HEK293T (cell line): ENCODE measurements at places on chromosomes 6 and 20.
A peak's percentile ranks its signal among the peaks of the same experiment; 100 is the strongest.

DNA sequence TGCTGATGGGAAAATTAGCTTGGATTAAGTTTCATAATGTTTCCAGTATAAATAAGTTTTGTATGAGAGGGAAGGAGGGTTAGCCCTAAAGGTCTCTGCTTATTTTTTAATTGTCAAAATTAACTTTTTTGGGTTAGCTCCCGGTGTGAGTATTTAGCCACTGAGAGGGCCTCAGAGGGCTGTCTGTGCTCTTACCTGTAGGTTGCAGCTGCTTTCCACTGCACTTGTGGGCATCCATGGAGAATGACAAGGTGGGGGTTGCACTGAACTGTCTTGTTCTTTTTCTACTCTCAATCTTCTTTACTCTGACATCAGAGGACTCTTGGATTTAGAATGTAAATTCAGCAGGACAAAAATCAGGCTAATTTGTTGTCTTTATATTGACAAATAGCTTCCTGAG is 81.4 kb downstream of the CD164 start:
- DNase-seq: no peak

- DNase-seq: no peak
Measured at GRCh38 chr20:37352608-37352980, 6.7 kb downstream of the SRC start.

- no peak for DNase-seq
Measured at GRCh38 chr20:11332381-11332780, 585.3 kb upstream of the BTBD3 start.

DNA sequence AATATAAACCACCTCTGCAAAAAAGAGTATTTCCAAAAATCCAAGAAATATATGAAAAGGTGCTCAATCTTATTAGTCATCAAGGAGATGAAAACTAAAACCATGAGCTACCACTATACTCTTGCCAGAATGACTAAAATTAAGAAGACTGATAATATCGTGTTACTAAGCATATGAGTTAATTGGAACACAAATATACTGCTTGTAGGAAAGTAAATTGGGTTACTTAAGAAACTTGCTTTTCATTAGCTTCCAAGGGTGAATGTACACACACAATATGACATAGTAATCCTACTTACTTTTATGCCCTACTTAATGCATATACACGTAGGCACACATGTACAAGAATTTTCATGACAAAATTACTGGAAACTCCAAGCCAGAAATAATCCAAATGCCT is 3.4 kb downstream of the THEMIS start:
- DNase-seq: no peak

- DNase-seq: no peak
Measured at GRCh38 chr6:157300436-157300835, 22.9 kb downstream of the TMEM242 start.

- no peak for DNase-seq
Measured at GRCh38 chr6:108689272-108690161, 128.8 kb downstream of the FOXO3 start.

GRCh38 chr6:148269386-148269785 is 73.3 kb upstream of the SASH1 start:
- DNase-seq: no peak

DNA sequence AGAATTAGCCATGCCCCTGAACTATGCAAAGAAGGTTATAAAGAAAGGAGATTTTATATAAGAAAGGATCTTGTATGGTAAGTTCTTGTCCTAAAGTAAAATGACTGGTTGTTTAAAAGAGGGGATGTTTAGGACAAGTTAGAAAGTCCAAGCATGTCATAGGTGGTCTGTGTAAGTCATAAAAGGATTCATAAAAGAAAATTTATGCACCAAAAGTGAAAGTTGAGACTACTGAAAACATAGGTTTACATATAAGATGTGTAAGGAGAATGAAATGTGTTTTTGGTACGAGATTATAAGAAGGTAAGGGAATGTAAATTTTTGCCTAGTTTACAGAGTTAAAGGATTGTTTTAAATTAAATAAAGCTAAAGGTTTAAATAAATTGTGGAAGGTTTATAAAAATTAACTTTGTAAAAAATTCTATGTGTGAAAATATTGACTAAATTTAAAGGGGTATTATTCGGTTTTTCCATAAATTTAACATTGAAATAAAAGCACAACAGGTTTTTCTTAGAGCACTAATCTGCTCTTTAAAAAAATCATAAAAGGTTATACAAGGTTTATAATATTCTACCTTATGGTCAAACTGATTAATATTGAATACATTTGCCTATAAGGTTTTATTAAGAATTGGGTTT is 93.6 kb upstream of the UST start:
- no peak for DNase-seq

DNA sequence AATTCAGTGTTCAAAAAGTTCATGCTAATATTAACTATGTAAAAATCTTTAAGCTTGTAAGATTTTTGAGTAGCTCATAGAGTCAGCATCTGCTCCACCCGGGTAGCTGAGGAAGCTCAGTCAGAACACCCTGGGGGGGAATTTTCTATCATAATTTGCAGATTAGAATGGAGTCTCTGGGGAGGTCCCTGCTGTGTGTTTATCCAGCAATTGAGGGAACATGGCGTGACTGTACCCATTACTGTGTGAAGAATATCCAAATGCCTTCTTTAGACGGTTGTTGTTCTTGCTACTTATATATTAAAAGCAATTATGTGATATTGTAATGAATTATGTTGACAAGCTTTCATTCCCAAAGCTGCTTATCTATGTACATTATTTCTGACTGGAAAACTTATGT is 64.8 kb downstream of the AIG1 start:
- peak; percentile 38 for DNase-seq

DNA sequence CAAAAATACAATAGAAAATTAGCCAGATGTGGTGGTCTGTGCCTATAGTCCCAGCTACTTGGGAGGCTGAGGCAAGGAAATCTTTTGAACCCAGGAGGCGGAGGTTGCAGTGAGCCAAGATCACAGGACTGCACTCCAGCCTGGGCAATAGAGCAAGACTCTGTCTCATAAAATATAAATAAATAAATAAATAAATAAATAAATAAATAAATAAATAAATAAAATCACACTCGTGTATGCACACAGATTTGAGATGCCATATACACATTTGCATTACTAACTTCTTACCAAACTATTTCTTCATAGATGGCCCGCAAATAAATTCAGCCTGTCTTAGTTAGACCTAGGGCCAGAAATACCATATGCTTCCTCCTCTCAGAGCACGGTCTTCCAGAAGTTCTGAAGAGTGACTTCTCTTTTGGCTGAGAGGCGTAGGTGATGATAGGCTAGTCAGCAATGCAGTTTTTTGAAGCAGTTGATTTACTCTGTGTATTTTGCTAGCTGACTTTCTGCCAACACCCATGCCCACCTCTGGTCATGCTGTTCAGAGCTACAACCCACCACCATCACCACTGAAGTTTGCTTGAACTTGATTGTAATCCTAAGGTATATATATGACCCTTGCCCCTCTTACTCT is 150.1 kb downstream of the SASH1 start:
- no peak for DNase-seq

- no peak for DNase-seq
Measured at GRCh38 chr20:7702141-7702540, 238.1 kb downstream of the HAO1 start.

- DNase-seq: peak; percentile 26
Measured at GRCh38 chr6:92777146-92777740, 642.1 kb downstream of the EPHA7 start.

GRCh38 chr6:75776461-75776860 is 27.4 kb downstream of the MYO6 start:
- no peak for DNase-seq

GRCh38 chr6:57064809-57065208 is 18.3 kb downstream of the KIAA1586 start:
- no peak for DNase-seq

DNA sequence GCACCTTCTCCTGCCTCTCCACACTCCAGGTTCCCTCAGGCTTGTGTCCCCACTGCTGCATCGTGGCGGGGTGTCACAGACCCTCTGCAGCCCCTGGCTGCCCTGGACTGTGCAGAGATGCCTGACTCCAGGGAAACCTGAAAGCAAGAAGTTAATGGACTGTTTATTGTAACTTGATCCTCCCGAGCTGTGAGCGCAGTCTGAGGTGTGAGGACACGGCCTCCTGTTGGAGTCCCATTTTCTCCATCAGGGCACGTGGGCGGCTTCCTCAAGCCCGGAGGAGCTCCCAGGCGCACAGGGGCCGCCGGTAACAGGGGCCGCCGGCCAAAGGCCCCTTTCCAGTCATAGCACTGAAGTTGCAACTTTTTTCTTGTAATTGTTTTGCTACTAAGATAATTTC is 16.9 kb downstream of the RBM38 start:
- peak; percentile 43 for DNase-seq

DNA sequence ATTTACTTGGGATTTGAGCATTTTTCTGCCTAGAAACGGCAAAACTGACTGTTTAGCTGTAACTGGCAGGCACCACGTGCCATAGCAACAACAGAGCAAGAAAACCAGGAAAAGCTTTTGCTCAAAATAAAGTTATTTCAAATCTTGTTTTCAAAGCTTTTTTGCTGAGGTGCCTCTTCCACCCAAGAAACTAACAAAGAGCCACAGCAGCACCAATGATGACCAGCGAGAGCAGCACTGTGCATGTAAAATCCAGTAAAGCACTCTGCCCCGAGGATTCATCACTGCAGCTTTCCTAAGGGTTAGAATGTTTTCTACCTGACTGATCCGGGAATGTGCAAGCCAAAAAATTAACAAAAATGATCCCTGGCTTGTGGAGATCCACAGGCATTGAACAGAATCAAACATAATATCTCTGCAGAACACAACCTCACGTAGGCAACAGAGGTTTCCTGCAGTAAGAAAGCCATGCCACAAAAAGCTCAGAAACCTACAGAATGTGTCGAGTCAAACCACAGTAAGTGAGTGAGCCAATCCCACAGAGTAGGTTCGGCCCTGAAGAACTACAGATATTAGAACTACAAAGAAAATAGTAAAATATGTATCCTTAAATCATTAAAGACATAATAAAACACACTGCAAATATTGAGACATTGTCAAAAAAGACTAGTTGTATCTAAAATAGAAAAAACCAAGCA is 7.4 kb upstream of the ULBP3 start:
- peak; percentile 38 for DNase-seq

DNA sequence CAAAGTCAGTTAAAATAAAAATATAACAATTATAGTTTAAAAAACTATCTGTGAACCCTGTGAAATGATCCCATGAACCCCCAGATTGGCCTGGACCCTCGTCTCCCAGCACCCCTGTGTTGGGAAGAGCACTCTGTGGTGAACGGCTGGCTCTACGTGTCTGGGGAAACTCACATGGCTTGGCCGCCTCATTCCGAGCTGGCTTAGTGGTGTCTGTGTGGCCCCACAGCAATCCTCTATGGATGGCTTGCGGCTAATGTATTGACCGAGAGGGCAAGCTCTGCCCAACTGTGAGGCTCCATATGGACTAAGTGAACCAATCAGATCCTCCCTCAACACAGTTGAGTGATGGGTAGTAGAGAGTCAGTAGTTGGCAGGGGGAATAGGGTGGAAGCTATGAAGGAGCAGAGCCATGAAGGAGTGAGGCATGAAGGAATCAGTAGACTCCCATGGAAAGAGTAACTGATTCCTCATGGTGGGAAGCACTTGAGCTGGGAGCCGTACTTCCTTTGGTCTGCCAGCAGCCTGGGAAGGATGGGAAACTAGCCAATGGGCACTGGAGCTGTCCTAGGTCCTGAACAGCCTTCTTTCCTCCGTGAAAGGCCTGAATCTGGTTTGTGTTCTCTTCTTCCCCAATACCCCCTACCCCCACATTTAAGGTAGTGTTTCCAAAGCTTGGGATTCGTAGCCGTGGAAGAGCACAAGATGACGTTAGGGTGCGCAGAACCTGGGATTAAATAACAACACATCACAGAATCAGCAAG is 21.6 kb upstream of the ZNF831 start:
- peak; percentile 34 for DNase-seq

GRCh38 chr6:51533962-51534361 is 553.5 kb downstream of the PKHD1 start:
- DNase-seq: no peak

- DNase-seq: no peak
Measured at GRCh38 chr6:109031416-109031815, 63.2 kb downstream of the SESN1 start.

- no peak for DNase-seq
Measured at GRCh38 chr6:82484001-82484400, 120.4 kb downstream of the TPBG start.

DNA sequence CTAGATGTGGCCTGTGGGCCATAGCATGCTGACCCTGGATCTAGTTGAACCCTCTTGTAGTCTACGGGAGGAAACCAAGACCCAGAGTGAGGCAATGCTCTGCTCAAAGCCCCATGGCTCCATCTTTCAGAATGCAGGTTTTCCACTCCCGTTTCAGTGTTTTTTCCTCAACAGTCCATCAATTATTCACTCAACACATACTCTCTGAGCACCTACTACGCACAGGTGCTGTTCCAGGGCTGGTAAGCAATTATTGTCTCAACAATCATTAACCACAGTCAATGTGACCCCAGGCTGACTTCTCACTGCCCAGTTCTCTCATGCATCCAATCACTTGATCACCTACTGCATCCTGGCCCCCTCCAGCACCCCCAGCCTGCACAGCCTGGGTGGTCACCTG is 20.0 kb downstream of the MOCS1 start:
- DNase-seq: no peak

DNA sequence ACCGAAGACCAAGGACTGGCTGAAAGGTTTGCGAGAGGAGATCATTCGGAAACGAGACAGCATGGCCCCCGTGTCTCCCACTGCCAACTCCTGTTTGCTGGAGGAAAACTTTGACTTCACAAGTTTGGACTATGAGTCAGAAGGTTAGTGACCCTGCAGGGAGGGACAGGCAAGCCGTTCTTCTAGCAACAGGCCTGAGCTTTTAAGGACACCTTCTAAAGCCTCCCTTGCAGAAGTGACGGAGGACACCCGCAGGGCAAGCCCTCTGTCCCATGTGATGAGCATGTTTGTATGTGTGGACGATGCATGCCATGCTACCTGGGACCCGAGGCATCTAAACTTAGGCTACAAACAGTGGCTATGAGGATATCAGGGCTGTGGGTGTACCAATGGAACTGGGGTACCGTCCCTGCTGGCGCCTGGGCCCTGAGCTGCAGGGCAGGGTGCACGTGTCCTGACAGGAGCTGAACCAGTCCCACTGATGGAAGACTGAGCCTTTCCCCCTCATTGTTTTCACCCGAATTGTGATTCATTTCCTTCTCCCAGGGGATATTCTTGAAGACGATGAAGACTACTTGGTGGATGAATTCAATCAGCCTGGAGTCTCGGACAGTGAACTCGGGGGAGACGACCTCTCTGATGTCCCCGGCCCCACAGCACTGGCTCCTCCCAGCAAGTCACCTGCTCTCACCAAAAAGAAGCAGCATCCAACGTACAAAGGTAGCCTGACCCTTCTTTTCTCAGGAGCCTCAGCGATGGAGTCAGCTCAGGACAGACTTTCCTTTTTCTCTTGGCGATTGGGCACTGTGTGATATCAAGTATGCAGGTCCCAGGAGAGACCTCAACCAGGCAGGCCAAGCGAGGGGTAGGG is 84.4 kb downstream of the SERAC1 start:
- no peak for DNase-seq

GRCh38 chr20:43831481-43832065 is 83.1 kb upstream of the TOX2 start:
- no peak for DNase-seq

GRCh38 chr20:48246061-48246790 is 460.9 kb upstream of the SULF2 start:
- DNase-seq: no peak

GRCh38 chr20:58816051-58816450 is 34.7 kb downstream of the GNAS-AS1 start:
- no peak for DNase-seq

GRCh38 chr6:12313992-12314589 is 23.9 kb downstream of the EDN1 start:
- DNase-seq: no peak
